ENCODE measurements at places on chromosomes 13 and 19.
A peak's percentile ranks its signal among the peaks of the same experiment; 100 is the strongest.

DNA sequence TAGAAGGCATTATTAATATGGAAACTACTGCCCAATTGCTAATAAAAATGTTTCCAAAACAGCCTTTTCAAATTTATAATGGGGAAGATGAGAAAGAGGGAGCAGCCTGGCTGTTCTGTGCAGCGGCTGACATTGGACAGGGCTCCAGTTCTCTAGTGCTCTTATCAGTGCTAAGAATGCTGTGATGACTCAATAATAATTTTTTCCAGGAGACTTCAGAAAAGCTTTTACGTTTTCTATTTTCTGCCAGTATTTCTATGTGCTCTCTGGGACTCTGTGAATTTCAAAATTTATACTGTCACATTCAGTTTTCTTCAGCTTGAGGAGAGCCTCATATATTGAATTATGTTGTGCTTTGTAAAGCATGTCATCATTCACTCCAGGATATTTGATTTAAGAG is 209.6 kb downstream of the VWA8 start:
- DNase-seq, result no peak

DNA sequence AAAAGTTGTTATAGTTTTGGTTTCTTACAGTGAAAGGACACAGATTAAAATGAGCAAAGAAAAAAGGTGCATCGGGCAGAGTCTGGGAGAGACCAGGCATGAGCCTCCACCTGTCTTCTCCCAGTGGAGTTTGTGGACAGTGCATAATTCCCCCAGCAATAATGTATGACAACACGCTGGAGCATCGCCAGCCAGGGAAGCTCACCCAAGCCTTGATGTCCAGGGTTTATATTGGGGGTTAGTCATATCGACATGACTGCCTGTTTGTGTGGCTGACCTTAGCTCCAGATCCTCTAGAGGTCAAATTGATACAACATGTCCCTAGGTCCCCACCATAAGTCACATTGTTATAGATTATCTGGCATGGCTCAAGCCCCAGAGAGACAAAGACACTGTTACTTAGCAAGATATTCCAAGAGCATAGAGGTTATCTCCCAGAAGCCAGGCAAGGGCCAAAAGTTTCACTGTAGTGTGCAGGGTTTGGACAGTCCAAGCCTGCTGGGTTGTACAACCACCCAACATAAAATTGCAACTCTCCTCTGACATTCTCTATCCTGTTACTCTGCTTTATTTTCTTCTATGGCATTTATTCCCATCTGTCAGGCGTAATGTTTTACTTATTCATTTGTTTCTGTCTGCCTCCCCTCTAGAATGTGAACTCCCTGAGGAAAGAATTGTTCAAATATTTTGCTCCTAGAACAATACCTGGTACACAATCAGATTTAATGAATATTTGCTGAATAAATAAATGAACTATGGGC is 5.6 kb upstream of the KLK13 start:
- DNase-seq, result no peak

DNA sequence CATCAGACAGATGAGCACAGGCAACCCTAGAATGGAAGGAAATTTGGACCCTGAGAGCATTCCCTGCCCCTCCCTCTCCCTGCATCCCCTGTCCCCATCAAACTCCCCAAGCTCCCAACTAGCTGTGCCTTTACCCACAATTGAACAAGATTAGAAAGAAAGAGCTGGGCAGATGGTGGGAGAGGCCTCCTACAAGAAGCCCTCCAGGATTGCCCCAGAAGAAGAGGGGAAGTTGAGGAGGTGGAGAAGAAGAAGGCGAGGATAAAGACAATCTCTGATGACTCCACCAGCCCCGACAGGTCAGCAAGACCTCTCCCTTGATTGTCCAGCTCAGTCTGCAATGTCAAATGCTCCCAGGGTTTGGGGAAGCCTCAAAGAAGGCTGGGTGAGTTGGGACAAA is 11.9 kb downstream of the UNC13A start:
- DNase-seq, result no peak

- DNase-seq, result no peak
These were observed 365.1 kb downstream of the DNAJC15 start for GRCh38 chr13:43388282-43389034.

DNA sequence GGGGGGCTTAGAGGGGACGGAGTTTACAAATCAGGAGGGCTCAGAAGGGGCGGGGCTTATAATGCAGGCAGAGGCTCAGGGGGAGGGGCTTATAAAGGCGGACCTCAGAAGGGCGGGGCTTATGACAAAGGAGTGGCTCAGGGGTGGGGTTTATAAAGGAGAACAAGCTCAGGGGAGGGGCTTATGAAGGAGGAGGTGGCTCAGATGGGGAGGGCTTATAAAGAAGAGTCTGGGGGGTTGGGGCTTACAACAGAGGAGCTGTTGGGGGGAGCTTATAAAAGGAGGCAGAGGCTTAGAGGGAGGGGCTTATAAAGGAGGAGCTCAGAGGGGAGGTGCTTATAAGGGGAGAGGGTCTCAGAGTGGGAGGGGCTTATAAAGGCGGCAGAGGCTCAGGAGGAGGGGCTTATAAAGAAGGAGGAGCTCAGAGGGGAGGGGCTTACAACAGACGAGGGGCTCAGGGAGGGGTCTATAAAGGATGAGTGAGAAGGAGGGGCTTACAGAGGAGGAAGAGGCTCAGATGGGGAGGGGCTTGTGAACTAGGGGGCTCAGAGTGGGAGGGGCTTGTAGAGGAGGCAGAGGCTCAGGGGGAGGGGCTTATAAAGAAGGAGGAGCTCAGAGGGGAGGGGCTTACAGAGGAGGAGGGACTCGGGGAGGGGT is 1.0 kb downstream of the SMIM24 start:
- no peak for DNase-seq

- DNase-seq, result peak; percentile 98
These were observed at the start of gene RPL28 for GRCh38 chr19:55385724-55386492. RPL28 (plus strand) TSS chr19:55385932; CDS start chr19:55386358, 426 bp downstream.

GRCh38 chr19:23099966-23100365 is 16.9 kb upstream of the ZNF730 start:
- no peak for DNase-seq

Measured in left renal pelvis (tissue), 4 donors.